ENCODE measurements at places on chromosomes 4 and X.

DNA sequence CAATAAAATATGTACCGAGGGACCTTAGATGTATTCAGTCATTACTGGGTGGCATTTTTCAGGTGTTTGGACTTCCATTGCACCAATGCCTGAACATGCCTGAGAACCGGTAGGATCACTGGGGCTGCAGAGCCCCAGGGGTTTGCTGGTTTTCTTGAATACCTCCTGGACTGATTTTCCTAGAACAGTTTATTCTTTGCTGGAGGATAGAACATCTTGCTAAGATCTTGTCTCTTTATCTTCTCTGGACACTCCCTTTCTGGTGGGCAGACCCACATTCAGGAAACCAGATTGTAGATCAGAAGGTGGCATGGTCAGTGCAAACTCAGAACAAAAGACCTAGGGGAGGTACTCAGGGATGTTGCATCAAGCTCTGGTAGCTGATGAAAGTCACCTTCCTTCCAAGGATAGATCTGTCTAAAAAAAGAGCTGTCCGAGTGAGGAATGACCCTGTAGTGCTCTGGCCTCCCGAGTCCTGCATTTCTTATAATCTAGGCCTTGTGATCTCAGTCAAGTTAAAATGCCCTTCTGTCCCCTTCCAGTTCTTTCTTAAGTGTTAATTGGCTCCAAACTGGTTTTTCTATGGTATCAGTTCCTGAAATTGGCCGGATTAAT is 84.8 kb downstream of the CLDN34 start:
- DNase-seq: no peak

DNA sequence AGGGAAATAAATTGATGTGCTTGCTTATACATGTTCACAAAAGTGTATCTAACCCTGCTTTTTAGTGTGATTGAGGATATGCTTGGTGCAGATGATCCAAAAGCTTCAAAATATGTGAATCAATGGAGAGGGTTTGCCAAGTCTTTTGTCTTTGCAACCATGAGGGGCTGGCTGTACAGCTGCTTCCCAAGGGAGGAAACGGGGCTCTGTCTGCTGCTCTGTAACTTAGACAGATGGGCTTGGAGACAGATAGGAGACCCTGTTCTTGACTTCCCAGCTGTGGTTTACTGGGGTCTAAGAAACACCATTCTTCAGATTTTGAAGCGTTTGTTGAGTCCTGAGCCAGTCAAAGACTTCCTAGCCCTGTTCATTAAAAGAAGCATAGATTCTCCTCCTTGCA is 152.3 kb downstream of the DCLK2 start:
- DNase-seq: no peak

DNA sequence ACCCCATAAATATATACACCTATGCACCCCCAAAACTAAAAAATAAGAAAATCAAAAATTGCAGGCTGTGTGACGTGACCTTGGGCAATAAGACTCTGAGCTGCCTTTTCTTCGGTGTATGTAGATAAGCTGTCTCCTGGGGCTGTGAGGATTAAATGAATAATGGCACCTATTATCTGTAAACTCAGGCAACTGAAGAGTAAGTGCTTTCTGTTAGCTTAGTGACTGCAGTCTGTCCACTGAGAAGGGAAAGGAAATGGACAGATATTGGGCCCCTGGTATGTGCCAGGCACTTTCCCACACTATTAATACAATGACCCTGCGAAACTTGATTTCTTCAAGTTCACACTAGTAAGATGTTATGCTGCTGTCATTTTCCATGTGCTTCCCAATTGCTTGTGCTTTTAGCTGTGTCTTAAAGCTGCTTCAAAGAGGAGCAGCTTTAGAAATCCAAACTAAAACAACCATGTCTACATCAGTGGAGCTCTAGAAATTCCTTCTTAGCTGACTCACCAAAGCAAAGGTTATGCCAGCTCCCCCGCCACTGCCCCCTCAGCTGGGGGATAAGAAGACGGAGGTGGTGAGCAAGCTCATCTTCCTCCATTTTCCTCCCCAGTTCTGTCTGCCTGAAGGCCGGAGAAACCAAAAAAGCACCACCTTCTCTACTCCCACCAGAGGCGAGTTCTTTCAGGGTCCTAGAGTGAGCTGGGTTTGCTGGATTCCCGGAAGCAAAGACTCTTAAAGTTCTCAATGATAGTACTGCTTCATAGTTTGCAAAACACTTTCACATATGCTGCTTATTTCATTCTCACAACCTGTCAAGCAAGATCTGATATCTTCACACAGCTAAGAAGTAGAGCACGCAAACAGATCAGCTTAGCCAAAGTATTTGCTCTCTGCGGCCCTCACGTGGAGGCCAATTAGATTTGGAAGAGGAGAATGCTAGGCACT is 8.8 kb upstream of the DGAT2L6 start:
- DNase-seq: peak; percentile 40

- peak; percentile 53 for DNase-seq
Measured at GRCh38 chr4:183876268-183876934, 28.7 kb upstream of the STOX2 start.

GRCh38 chr4:112451831-112452230 is 64.1 kb downstream of the NEUROG2 start:
- DNase-seq: no peak

- DNase-seq: no peak
Measured at GRCh38 chr4:85474356-85474755, 594 bp upstream of the ARHGAP24 start.

All from kidney capillary endothelial cell (primary cell).